ENCODE measurements at places on chromosomes 4 and X.

GRCh38 chr4:9916937-9917336 lies 104.4 kb downstream of the SLC2A9 start:
- no peak for DNase-seq

DNA sequence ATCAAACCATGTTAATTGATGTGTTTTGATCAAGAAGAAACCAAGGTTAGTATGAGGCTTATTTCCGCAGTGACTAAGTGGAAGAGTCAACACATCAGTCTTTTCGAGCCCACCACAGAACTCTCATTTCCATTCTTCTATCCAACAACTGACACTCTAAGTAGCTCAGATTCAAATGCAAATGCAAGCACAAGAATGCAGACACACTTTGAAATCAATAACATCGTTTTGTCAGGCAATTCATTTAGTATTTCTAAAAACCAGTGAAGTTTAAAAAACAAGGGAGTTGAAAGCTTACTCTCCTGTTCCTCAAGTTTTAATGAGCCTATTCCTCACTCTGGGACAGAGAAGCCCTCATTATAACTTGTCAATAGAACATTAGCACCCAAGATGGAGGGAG lies 433.1 kb downstream of the ZIC3 start:
- DNase-seq = no peak

- no peak for DNase-seq
Observed at GRCh38 chr4:77209936-77210335, 52.9 kb downstream of the CCNG2 start.

DNA sequence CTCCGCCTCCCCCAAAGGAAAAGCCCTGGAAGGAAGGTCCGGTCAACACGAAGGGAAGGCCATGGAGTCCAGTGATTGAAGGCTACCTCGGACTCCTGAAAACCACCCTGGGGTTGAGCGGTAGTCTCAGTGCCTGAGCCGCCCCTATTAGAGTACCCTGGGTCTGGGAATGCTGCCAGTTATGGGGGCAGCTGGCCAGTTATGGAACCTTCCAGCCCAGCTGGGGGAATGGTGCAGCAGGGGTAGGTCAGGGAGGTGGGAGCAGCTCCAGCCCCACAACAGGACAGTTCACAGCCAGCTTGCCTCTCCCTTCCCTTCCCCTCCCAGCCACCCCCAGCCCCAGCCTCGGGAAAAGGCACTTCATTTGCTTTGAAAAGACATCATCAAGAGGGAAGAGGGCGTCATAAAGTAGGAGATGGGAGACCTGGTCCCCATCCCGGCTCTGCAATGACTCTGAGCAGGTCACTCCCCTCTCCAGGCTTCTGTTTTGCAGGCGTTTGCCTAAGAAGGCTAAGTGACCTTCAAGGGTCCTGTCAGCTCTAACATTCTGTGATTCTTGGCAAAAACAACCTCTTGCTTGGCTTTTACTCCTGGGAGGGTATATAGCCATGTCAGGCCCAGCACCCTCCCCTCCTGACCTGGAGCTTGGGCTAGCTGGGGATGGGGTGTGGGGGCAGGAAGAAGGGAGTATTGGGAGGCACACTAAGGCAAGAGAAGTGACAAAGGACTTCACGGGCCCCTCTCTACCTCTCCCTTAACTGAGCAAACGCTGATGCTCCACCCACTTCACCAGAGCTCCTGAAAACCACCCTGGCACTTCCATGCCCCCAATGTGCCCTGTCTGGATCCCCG lies 8.0 kb downstream of the APLN start:
- no peak for DNase-seq

- DNase-seq = no peak
Observed at GRCh38 chr4:105162123-105162796, 15.6 kb downstream of the TET2 start.

DNA sequence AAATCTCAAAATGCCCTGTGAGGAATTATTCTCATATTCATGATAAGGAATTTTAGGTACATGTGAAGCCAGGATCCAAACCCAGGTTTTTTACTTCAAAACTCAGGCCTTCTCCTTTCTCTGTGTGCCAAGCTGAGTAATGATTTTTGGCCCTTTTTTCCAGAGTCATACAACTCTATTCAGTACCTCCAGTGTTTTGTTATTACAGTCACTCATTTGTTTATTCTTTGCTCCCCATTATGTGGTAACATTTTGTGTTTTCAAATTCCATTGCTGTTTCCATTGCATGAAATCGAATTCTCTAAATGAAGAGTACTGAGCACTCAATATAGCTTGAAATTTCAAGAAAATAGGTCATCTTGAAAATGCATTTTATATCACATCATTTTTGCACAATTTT lies 315.4 kb downstream of the NR3C2 start:
- no peak for DNase-seq

DNA sequence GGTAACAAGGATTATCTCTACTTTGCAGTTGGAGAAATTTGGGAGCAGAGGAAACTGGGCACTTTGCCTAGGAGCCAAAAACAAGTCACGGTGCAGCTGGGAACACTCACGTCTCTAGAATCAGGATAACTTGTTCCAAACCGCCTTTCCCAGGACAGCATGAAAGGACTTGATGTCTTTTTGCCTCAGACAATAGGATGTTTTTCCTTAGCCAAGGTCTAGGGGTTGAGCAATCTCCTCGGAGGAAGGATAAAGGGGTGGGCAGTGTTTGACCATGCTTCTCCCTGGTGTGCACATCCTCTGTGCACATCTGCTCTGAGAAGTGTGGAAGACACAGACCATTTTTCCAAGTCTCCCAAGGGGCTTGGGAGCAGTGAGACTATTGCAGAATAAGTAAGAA lies 1.7 kb upstream of the SPARCL1 start:
- peak; percentile 53 for DNase-seq

- DNase-seq = peak; percentile 61
Observed at GRCh38 chrX:115650916-115651315, 89.9 kb downstream of the PLS3 start.

DNA sequence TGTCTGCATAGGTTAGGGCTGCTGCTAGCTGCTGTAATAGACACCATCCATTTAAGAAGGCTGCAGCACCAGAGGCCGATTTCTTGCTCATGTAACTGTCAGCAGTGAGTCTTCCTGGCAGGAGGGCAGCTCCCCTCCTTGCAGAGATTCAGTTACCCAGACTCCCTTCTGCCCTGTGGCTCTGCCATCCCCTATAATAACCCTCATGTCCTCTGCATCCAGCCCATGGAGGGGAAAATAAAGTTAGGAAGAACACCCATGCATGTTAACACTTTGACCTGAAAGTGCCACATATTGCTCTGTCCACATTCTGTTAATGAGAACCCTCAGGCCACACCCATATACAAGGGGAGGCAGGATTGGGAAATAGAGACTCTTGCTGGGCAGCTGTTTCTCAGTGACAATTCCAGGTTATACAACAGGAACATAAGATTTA lies 5.4 kb downstream of the STBD1 start:
- DNase-seq = no peak

GRCh38 chr4:152992027-152992426 lies 55.9 kb downstream of the FHDC1 start:
- DNase-seq = no peak

DNA sequence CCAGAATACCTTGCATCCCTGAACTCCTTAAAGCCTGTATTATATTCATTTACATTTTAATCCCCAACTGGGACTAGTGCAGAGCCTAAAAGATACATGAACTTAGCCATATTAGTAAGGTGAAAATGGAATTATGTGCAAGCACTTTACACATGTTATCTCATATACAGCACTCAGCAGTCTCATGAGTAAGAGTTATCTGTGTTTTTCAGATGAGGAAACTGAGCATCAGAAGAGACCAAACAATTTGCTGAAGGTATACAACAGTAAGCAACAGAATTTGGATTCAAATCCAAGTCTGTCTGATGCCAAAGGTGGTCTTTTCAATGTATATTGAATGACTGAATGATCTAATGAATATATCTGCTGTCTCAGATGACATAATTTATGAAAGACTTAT lies 12.3 kb downstream of the ATP7A start:
- DNase-seq = no peak

DNA sequence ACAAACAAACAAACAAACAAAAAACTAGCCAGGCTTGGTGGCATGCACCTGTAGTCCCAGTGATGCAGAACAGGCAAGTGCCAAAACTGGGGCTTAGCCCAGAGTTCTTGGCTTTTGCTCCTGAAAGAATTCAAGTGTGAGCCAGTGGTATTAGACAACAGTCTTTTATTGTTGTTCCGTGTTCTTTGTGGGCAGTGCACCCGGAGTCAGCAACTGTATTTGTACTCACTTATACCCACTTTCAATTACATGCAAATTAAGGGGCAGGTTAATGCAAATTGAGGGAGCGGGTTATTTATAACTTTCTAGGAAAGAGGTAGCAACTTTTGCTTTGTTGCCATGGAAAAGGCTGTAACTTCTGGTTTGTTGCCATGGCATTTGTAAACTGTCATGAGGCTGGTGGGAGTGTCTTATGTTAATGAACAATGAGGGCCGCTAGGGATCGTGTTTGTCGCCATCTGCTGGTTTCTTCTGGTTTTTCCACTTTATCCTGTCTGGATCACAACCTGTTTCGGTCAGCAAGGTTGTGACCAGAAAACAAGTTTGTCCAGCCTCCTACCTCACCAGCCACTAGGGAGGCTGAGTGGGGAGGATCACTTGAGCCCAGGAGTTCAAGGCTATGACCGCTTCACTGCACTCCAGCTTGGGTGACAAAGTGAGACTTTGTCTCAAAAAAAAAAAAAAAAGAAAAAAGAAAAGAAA lies 88.8 kb upstream of the ESX1 start:
- DNase-seq = peak; percentile 5

- DNase-seq = no peak
Observed at GRCh38 chr4:85798012-85798770, 323.2 kb downstream of the ARHGAP24 start.

DNA sequence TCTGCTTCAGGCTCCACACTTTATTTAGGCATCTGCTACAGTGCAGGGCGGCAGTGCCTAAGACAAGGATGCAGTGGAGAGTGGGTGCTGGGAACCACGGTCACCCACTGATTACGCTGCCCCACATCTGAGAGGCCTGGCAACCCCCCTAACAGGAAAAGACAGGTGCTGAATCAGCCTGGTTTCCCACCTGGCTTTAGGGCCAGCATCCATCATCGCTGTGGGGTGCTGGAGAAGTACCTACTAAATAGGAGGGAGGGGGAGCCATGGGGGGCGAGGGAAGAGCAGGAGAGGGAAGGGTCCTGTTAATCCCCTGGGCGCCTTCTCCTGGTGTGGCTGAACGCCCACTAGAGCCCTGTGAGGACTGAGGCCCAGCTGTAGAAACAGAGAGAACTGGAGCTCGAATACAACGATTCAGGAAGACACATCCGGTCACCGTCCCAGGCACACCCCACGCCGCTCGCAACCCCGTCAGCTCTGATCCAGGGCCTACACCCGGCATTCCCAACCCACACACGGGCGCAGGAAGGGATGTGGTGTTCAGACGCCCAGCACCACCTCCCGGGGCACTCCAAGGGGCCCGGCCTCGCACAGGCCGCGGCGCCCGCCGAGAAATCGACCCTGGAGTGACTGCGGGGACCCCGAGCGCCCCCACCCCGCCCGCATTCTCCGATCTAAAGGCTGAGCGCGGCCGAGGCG lies 554 bp downstream of the DCTD start:
- DNase-seq = peak; percentile 11

- DNase-seq = peak; percentile 6
Observed at GRCh38 chrX:15848576-15848975, 6.0 kb downstream of the AP1S2 start.

- no peak for DNase-seq
Observed at GRCh38 chr4:54192811-54193210, 36.3 kb upstream of the PDGFRA start.

DNA sequence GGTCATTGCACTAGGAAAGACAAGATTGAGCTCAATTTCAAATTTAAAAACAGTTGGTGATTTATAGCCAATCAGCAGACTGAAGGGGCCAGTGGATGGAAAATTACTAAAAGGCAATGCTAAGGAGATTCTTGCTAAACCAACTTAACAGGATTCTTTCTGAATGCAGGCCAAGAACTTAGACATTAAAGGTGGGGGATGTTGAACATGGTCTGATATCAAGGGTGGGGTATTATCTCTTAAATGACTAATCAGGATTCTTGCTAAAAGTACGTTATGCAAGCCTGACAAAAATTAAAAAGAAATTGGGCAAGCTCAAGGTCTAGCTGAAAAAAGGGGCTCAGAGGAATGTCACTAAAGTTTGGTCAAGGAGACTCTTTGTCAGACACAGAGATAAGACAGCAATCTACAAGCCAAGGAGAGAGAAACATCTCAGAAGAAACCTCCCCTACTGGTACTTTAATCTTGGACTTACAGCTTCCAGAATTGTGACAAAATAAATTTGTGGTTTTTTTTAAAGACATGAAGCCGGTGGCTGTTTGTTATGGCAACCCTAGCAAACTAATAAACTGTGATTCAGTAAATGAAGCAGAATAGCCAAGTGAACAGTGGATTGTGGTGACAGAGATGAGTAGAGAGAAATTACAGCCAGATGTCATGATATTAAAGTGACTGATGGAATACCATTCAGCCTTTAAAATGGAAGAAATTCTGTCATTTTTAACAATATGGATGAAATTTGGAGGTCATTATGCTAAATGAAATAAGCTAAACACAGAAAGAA lies 120.3 kb upstream of the KLHL4 start:
- DNase-seq = no peak

GRCh38 chr4:6956087-6956433 lies 46.4 kb downstream of the TBC1D14 start:
- no peak for DNase-seq

GRCh38 chr4:7197910-7198309 lies 5.6 kb downstream of the SORCS2 start:
- no peak for DNase-seq

- DNase-seq = no peak
Observed at GRCh38 chr4:128516301-128516969, 228.8 kb upstream of the PGRMC2 start.

DNA sequence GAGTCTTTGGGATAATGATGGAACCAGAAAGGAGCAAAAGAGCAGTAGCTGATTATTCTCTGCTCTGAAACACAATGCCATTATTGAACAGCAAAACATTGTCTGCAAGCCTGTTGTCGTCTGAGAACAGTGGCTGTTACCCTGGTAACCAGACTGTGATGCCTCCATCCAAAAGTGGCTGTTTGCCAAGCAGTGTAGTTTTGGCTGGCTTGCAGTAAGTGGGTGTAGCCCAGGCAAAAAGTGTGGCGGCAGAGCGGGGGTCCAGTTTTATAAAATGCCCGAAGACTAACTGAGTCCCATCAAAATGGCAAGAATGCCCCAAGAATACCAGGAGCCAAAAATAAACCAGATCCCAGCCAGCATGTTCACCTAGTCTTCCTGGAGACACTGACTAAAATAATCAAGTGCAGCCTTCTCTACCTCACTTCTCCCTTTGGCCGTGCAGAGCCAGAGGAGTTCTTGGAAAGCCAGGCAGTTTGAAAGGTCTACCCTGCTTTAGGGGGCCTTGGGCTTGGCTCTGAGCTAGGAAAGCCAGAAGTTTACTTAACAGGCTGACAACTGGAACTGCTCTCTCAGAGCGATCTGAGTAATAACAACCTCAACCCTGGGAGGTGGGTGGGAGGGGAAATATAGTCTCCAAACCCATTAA lies 2.6 kb downstream of the PLP1 start:
- DNase-seq = peak; percentile 73

GRCh38 chr4:41360214-41360920 lies 103.6 kb downstream of the UCHL1 start:
- DNase-seq = peak; percentile 45

GRCh38 chr4:128527351-128527750 lies 239.7 kb upstream of the PGRMC2 start:
- DNase-seq = no peak
